ENCODE measurements at places on chromosomes 12 and 14.

- no peak for DNase-seq
Observed at GRCh38 chr12:62930546-62931425, 4.2 kb downstream of the PPM1H start.

GRCh38 chr14:36075203-36075602, 101.3 kb downstream of the PTCSC3 start:
- no peak for DNase-seq

DNA sequence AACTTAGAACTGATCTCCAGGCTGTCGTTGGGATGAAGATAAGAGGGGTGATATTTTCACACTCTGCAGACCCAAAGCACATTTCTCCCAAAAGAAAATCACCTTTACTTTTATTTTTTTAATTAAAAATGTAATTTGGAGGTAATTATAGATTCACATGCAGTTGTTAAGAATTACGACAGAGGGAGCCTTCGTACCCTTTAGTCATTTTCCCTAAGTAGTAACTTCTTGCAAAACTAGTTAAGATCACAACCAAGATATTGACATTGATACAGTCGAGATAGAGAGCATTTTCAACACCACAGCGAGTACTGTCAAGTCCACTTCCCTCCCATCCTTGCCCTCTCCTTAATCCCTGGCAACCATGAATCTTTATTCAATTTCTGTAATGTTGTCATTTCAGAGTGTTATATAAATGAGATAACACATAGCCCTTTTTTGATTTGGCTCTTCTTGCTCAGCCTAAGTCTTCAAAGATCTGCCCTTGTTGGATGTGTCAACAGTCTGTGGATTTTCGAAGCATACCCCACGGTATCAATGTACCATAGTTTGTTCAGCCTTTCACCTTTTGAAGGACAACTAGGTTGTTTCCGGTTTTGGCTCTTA, 39.6 kb downstream of the DNAH10 start:
- no peak for DNase-seq

- DNase-seq: no peak
Observed at GRCh38 chr12:11822081-11822834, 172.8 kb downstream of the ETV6 start.

GRCh38 chr12:12425616-12426015, 68.7 kb downstream of the BORCS5 start:
- DNase-seq: no peak

GRCh38 chr12:131831635-131832041, 3.4 kb downstream of the MMP17 start:
- no peak for DNase-seq

GRCh38 chr12:127257366-127257935, 1009.5 kb upstream of the TMEM132C start:
- no peak for DNase-seq

DNA sequence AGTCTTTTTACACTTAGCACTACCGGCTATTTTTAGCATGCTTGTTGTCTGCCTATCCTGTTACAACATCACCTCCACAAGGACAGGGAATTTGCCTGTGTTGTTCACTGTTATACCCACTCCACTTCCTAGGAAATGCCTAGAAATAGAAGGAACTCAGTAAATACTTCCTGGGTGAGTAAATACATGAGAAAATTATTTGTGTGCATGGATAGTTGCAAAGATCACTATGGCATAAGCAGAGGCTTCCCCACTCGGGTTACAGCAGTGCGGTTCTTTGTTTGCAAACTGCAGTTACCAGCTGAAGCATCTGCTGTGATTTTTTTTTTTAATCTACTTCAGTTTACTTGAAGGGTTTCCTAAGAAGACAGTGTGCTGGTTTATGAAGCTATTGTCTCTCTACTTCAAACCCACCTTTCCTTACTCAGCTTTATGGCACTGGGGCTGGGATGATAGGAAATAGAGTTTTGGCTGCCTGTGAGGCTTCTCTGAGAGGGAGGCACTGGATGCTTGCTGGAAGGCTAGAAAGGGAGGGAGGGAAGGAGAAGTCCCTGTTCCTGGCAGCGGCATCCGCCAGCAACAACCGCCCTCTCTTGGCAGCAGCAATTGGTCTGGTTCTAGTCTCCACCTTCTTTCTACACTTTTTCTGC, 29.0 kb downstream of the PDE6H start:
- DNase-seq: no peak

DNA sequence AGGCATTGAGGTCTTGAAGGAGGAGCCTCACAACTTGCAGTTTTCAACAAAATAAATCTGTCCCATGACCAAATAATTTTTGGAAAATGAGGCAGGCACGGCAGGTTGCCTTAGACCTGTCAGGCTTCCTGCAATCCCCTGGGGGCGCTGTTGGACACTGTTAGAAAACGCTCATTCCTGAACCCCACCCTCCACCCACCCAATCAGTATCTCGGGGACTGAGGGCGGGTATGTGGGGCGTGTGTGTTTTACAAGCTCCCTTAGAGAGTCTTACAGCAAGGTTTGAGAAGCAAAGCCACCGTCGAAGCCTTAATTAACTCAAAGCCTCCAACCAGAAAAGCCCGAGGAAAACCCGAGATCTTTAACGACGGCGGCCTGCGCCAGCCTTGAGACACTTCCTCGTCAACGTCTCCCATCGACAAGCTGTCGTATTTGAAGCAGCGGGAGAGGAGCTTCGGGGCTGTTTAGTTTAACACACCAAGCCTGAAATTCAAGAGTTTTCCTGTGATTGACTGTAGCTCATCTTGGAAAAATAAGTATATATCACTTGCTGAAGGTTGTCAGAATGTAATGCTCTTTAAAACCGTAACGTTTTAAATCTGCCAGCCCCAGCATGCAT, 123.0 kb downstream of the GLT1D1 start:
- DNase-seq: no peak

GRCh38 chr12:47268501-47269454, 189.0 kb upstream of the AMIGO2 start:
- no peak for DNase-seq

DNA sequence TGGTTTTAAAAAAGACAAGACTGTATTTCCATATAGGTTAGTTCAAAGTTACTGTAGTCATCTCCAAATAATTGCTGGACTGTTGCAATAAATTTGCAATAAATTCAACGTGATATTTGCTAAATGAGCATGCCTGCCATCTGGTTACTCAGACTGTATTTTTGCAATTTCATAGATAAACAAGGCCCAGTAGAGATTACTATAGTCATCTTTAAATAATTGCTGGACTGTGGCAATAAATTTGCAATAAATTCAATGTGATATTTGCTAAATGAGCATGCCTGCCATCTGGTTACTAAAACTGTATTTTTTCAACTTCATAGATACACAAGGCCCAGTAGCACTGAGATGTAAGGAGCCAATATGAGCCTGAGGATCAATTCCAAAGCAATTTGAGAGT, 5.6 kb downstream of the NTN4 start:
- no peak for DNase-seq

- no peak for DNase-seq
Observed at GRCh38 chr12:106910202-106910601, 45.5 kb upstream of the TMEM263 start.

- DNase-seq: peak; percentile 59
Observed at GRCh38 chr12:26884765-26885576, 52.0 kb upstream of the ITPR2 start.

GRCh38 chr12:7015555-7016370, 2.5 kb downstream of the LPCAT3 start:
- no peak for DNase-seq

DNA sequence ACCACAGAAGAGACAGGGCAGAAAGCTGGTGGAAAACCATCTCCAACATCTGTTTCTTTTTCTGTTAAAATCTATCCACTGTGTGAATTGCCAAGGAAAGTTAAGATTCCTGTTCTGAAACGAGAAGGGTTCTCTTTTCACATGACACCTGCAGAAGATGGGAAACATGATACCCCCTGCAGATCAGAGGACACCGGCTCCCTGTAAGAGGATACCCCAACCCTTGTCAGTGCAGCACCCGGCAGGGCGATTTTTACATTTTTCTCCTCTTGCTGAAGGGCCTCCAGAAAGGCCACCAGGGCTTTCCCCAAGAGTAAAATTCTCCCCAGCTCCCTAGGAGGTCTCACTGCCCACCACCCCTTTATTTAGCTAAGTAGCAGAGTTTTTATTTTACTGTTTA, 48.2 kb downstream of the DPF3 start:
- no peak for DNase-seq

DNA sequence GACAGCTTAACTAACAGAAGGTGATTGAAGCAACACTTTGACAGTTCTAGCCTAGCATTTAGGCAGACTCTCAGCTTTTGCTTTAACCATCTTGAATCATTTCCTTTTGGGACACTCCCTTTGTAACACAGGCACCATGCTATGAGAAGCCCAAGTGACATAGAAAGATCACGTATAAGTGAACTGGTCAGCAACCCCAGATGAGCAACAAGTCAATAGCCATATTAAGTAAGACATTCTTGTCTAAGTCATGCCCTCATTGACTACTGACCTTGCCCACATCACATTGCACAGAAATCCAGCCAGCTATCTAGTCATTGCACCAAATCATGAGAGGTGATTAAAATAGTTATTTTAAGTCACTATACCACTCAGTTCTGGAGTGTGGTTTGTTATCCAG, 476.8 kb downstream of the TRHDE start:
- no peak for DNase-seq

GRCh38 chr14:62745496-62745895, 299.8 kb downstream of the KCNH5 start:
- DNase-seq: no peak

GRCh38 chr12:20040184-20040583, 328.2 kb upstream of the PDE3A start:
- DNase-seq: no peak

- DNase-seq: no peak
Observed at GRCh38 chr12:80175307-80175930, 76.1 kb downstream of the OTOGL start.

GRCh38 chr12:49296836-49297694, 2.1 kb downstream of the PRPH start:
- no peak for DNase-seq

GRCh38 chr12:100138803-100139098, 3.9 kb downstream of the BLTP3B start:
- no peak for DNase-seq

DNA sequence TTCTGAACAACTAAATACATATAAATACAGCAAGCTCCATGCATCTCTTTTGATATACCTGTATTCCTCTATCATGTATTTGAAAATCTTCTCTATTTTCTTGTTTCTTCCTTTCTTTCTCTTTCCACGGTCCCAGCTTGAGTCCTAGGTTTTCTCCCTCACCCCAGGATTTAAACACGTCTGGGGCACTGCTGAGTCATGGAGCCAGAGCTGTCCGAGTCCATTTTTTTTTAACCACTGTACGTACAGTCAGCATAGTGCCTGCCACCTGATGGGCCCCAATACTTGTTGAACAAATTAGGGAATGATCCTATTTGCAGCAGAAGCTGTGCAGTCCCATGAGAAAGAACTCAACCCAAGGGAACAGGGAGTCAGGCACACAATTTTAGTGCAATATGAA, 158.1 kb downstream of the ATP23 start:
- no peak for DNase-seq

DNA sequence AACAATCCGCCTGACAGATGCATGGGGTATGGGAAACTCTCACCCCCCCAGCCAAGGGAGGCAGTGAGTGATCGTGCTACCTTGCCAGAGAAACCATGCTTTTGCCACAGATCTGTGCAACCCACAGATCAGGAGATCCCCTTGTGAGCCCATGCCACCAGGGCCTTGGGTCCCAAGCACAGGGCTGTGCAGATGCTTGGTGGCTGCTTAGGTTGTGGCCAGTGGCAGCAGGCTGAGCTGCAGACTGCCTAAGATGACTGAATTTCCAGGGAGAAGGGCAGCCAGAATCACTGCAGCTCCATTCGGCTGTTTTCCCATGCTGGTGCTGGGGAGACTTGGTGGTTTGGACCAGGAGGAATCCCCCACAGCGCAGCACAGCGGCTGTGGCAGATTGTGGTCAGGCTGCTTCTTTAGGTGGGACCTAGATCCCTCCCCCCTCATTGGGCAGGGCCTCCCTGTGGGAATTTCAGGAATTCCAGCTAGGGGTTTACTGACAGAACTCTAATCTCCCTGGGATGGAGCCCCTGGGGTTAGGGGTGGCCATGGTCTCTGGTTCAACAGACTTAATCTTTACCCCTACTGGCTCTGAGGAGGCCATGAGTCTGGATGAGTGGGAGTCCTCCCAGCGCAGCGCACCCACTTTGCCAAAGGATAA, 264.6 kb upstream of the DAAM1 start:
- no peak for DNase-seq

DNA sequence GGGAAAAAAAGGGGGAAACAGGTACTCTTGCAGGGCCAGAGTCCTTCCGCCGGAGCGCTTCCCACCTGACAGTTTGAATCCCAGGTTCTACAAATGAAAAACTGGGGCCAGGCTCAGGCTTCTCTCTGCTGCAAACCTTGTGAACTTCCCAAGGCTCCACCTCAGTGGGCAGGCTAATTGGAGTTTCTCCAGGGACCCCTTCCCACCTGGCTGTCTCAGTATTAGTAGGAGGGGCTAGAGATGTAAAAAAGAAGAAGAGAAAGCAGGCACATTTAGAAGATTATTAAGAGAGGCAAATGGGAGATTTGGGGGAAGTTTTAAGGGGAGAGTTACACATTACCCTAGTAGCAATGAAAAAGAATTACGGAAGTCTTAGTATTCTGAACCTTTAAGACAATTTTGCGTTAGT, 20.0 kb upstream of the CLEC2D start:
- DNase-seq: no peak

- DNase-seq: no peak
Observed at GRCh38 chr14:80992580-80992979, 37.2 kb downstream of the TSHR start.

- DNase-seq: no peak
Observed at GRCh38 chr14:69582212-69582611, 7.5 kb upstream of the CCDC177 start.

- DNase-seq: no peak
Observed at GRCh38 chr12:131363841-131364495, 346.9 kb upstream of the SFSWAP start.

DNA sequence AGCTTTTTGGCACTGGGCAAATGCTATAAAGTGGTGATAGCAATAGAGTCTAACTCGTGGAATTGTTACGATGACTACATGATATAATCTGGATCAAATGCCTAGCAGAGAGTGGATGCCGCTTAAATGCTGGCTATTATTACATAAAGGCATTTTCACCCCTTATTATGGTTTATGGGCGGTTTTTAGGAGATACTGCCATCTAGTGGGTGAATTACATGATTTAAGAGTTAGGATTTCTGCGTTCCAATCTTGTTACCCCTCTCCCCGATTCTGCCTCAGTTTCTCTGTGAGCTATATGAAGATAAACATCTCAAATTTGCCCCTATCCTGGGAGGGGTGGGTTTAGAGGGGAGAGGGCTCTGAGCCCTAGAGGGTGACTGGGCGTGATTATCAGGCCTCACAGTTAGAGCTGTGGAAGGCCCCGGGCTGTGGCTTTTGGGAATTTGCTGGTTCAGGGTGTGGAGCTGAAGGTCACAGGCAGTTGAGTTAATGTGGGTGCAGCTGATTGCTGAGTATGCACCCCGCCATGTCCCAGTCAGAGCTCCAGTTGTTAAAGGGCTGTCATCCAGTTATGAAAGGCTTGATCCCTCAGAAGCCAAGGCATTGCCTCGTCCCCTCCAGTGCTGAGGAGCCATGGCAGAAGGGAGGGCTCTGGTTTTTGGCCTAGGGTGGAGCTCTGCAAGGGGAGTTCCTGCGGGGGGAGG, 14.4 kb downstream of the CLSTN3 start:
- DNase-seq: no peak

Measured in stimulated activated CD8-positive, alpha-beta memory T cell treated with anti-CD3 and anti-CD28 coated beads, Interleukin-7, amount 100 ng/mL, for 24 hours (primary cell).